Activated CD4-positive, alpha-beta T cell treated with anti-CD3 and anti-CD28 coated beads, Interleukin-2, Interleukin-4, amounts not matched to agents 100 ng/mL and 50 ng/mL, durations not matched to agents 16 hours and 8 hours (primary cell): ENCODE measurements at places on chromosomes 12 and 14.

DNA sequence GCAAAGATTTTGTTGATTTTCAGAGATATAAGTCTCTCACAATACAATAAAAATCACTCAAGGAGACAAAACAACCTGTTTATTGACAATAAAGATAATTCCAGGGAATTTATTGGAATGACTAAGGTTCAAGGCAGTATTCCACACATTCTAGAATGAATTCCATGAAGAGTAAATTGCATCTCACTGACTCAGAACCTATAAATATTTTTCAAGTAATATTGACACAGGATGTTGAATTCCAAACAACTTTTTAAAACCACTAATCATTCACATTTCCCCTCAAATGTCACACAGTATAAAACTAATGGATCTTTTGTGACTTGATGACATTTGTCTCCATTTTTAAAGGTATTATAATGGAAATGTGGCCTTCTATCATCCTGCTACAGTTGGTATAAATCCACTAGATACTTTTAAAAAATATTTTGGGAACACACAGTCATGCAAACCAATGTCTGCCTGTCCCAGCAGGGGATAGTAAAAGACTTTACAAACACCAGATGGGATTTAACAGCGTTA is 42.1 kb upstream of the LGR5 start:
- DNase-seq = no peak

- DNase-seq = no peak
These were observed 540 bp downstream of the PAX9 start for GRCh38 chr14:36662258-36662542.

GRCh38 chr12:12267742-12268200 is 927 bp upstream of the LRP6 start:
- no peak for DNase-seq

DNA sequence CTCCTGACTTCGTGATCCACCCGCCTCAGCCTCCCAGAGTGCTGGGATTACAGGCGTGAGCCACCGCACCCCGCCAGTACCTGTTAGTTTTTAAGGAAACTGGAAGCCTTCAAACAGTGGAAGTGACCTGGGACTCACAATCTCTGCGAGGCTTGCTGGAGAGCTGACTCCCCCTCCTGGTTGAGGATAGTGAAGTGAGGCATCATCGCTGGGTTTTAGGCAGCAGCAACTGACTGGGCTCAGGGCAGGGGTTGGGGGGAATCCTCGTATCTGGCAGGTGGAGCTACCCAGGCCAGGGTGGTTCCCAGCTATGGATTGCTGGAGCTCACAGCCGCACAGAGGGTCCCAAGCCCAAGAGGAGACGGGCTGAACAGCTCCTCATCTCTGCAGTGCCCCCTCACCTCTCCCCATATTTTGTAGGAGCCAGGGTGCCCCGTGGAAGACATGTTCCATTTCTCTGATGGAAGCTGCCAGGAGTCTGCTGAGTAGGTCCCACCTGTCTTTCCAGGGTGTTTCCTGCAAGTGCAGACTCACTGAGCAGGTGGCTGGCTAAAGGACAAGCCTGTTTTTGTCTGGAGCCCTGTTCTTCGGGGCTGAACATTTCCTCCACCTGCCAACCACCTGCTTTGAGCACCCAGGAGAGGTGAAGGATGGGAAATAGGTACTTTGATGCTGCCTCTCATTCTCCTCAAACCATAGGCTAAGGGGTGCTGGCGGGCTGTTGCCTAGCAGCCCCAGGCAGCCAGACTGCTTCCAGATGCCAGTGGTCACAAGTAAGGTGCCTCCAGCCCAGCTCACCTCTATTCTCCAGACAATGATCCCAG is 3.1 kb downstream of the AVIL start:
- no peak for DNase-seq

- DNase-seq = peak; percentile 6
These were observed 22.2 kb upstream of the CCND2 start for GRCh38 chr12:4251216-4251891.

DNA sequence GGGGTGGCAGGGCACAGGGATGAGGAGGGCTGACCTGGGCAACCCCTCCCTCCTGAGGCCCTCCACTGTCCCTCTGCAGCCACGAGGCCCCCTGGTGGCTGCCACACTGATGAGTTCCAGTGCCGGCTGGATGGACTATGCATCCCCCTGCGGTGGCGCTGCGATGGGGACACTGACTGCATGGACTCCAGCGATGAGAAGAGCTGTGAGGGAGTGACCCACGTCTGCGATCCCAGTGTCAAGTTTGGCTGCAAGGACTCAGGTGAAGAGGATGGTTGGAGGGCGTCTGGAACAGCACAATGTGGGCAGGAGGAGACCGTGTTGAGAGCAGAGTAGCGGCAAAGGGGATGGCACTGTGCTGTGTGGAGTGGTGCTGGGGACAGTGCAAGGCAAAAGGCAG is 25.7 kb upstream of the LRP1-AS start:
- DNase-seq = no peak

DNA sequence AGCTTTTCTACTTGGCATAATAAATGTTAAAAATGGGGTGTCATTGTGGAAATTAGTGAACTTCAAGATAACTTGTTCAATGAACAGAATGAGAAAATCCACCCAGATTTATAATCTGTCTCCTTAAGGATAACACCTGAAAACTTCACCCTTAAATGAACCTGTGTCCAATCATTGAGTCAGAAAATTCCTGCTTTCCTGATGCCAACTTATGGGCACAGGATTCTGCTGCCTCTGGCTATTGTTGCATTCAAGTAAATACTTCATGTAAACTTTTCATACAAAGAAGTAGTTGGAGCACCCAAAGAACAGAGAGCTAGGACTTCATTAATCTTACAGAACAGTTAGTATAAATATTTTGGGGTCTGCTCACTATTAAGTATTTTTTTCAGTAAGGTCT is 98.9 kb upstream of the PLEKHA5 start:
- no peak for DNase-seq

GRCh38 chr12:46233423-46233822 is 35.4 kb downstream of the SLC38A1 start:
- DNase-seq = no peak

DNA sequence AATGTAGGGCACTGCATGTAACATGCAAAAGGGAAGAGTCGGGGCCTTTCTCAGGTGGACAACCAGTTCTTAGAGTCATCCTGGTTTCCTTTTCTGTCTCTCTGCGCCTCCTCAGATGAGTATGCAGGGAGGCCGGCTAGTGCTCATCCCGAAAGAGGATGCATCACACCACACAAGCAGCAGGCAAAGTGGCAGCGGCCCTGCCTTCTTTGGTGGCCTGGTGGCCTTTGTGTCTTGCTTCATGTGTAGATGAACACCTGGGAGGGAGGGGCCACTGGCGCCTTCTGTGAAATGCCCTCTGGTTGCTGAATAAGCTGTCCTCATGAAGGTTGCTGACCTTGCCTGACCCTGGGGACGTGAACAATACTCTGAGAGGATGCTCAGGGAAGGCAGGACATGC is 18.0 kb downstream of the SLC24A4 start:
- DNase-seq = peak; percentile 86

- DNase-seq = no peak
These were observed 149.9 kb upstream of the FKBP4 start for GRCh38 chr12:2644683-2645405.

GRCh38 chr14:37179896-37180502 is 7.6 kb upstream of the SLC25A21 start:
- DNase-seq = no peak

- DNase-seq = no peak
These were observed 29.1 kb downstream of the AP5M1 start for GRCh38 chr14:57297852-57298251.

- no peak for DNase-seq
These were observed 2.0 kb downstream of the SIX1 start for GRCh38 chr14:60647081-60647836.

GRCh38 chr12:112023759-112024396 is 10.7 kb downstream of the ERP29 start:
- DNase-seq = no peak

DNA sequence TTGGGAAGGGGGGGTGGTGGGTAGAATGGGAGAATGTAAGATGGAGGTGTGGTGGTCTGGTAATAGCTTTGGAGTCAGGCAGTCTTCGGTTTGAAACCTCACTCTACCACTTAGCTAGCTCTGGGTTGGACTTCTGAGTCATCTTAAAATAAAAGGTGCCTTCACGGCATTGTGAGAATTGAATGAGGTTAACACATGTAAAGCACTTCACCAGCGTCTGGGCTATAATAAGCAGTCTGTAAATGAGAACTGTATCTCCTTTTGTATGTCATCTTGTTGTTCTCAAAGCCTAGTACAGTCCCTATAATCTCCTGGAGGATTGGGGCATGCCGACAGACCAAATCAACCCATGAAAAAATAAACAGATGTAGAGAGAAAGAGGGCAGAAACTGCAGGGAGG is 11.2 kb downstream of the C2CD5 start:
- no peak for DNase-seq

- DNase-seq = no peak
These were observed 387 bp downstream of the LRRC9 start for GRCh38 chr14:59920378-59920683.

DNA sequence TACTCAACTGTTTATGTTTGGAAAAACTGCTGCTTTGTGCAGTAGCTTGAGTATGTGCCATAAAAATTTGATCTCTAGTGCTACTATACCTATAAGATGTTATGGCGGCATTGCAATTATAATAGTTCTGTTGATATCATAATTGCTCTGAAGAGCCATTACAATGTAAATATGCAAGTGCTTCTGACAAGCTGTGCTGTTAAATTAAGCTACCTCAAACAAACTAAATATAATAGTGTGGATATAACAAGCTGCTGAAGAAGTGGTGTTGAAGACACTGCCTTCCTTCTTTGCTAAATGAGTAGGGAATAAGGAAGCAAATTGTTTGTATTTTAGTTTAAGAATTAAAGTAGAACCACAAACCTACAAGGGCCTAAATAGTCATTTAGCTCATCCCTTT is 301.0 kb upstream of the MIS18BP1 start:
- DNase-seq = no peak

DNA sequence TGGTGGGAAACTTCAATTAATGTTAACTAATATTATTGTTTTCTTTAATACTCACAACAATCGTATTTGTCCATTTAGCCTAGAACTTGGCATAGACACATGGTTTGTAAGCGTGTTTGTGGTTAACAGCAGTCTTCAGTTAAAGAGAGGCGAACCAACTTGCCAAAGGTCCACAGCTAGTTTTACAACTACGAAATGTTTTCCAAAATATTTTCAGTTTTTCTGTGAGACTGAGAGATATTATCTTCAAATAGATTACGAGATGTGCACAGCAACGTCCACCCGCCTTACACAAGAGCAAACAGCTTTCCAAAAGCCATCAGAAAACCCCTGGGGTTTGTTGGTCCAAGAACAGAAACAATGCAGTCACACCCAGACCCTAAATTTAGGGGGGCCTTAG is 58.6 kb upstream of the RASSF3 start:
- no peak for DNase-seq

- DNase-seq = no peak
These were observed 23.5 kb upstream of the PTPRB start for GRCh38 chr12:70660620-70661219.

DNA sequence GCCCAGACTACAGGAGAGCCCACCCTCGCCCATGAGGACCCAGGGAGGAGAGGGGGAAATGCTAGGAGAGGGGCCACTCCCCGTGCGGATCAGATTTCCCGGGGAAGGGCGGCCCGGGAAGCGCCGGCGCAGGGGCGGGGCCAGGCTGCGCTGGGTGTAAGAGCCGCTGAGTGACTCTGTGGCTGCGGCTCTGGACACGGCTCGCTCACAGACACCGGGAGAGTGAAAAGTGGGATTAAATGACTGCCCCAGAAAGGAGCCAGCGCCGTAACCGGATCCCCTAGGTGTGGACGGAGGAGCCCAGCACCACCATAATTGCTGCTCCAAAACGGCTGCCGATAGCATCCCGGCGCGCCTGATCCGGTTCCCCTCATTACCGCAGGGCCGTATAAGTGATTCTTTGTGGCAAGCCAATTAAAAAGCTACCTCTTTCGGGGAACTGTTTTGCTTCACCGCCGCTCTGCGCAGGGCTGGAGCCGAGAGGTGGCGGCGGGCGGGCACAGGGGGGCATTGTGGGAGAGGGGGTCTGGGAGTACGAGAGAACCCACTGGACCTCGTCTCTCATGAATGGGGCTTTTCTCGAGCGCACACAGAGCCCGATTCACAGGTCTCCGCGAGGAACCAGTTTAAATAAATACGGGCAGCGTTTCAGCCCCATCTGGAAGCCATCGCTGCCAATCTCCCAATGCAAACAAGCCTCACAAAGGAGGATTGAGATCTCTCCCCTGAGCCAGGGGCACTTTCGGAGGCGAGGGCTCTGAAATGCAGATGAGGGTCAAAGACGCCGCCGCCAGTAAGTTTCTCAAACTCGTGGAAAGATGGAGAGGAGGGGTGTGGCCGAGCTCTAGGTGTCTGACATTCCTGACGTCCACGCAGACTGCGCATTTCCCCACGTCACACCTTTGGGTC is 2.5 kb downstream of the COL2A1 start:
- no peak for DNase-seq

GRCh38 chr14:32693114-32693513 is 245.6 kb upstream of the NPAS3 start:
- DNase-seq = no peak

DNA sequence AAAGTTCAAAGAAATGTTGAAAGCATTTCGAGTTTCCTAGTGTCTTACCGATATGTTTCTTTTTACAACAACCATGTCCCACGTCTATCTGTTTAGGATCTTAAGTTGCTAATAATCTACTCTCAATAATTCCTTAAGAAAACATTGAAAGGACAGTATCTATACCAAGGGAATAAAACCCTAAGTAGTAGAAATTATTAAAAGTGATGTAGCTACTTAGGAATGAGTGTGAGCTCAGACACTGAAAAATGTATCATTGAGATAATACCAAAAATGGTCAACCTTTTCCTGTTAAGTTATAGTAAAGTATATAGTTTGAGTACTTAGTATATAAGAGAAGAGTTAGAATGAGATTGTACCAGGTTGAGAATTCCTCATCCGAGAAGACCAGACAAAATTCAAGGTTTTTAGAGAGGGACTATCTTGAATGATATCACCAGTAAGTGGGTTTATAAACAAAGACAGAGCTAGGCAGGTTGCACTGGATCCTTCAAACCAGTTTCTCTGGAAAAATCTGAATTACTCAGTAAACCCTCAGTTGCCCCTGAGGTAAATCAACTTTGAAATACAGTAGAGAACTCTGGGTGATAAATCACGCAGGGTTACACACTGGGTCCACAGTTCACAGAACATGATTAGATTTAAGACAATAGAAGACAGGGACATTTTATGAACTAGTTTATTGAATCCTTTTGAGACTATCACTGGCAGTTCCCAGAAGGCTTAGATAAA is 96.8 kb downstream of the ERGIC2 start:
- no peak for DNase-seq

DNA sequence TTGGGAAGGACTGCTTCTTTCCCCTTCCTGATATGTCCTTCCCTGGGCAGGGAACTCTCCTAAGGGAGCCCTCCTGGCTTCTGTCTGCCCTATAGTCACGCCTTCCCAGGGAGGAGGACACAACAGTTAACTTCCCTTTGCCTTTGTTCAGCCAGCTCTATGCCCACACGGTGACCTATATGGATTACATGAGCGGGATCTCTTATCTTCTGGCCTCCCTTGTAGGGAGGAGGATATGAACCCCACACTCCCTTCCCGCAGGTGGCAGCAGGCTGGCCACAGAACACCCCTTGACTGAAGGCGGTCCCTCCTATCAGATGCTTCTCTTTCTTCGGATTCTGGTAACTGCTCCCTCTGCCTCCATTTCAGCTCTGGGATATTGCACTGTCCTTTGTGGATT is 135.6 kb upstream of the MAX start:
- no peak for DNase-seq
